Stimulated activated CD4-positive, alpha-beta T cell treated with anti-CD3 and anti-CD28 coated beads, Interleukin-1b, Interleukin-23, amount 100 ng/mL, for 1 hour (primary cell): ENCODE measurements at places on chromosomes 2 and 18.

GRCh38 chr2:235647264-235647663, 153.4 kb downstream of the AGAP1 start:
- no peak for DNase-seq

GRCh38 chr2:205836477-205837221, 154.3 kb downstream of the NRP2 start:
- DNase-seq = no peak

- no peak for DNase-seq
These were observed 5.3 kb downstream of the SAG start for GRCh38 chr2:233312874-233313273.

GRCh38 chr2:102301867-102302362, 9.4 kb upstream of the IL1RL1 start:
- no peak for DNase-seq

DNA sequence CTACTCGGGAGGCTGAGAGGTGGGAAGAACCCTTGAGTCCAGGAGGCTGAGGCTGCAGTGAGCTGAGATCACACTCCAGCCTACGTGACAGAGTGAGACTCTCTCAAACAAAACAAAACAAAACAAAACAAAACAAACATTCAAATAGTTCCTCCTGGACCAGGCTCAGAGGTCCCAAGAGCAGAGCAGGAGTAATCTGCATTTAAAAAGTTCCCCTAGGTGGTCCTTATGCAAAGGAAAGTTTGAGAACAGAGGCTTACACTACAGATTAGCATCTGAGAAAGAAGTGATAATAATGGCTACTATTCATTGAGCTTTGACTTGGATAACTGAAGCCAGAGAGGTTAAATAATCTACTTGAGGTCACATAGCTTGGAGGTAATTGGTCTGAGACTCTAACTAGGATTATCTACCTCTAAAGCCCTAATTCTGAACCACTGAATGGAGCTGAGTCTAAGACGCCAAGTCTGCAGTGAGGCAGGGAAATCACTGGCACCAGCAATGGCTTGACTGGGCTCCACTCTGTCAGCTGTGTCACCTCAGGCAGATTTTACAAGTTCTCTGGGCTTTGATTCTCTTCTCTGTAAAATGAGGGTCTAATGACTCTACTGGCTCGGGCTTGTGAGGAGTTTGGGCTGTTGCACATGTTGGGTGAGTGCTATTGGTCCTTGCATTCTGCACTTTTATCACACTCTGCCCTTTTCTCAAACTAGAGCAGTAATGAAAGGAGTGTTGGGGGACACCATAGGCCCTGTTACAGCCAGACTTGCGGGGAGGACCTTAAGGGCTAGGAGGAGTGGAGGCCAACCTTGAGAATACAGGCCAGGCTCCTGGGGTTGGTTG, 29.2 kb upstream of the DLX2 start:
- no peak for DNase-seq

GRCh38 chr2:229226382-229226781, 44.7 kb downstream of the PID1 start:
- no peak for DNase-seq

- no peak for DNase-seq
These were observed 53.8 kb downstream of the SMAD7 start for GRCh38 chr18:48896875-48897511.

DNA sequence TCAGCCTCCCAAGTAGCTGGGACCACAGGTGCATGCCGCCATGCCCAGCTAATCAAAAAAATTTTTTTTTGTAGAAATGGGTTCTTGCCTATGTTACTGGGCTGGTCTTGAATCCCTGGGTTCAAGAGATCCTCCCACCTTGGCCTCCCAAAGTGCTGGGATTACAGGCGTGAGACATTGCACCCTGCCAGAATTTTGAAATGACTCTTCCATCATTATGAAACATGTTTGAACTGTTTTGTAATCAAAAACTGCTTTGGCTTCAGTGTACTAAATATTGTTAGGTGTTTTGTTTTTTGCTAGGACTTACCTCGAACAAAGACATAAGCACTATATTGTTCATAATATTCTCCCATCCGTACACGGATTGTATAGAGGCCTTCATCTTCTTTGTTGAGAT, 55.8 kb downstream of the MYOM1 start:
- no peak for DNase-seq

GRCh38 chr18:26386002-26386401, 159.8 kb downstream of the TAF4B start:
- no peak for DNase-seq

- DNase-seq = no peak
These were observed 53.4 kb downstream of the CD28 start for GRCh38 chr2:203759690-203760365.

GRCh38 chr18:9221040-9221439, 84.5 kb downstream of the ANKRD12 start:
- DNase-seq = no peak

DNA sequence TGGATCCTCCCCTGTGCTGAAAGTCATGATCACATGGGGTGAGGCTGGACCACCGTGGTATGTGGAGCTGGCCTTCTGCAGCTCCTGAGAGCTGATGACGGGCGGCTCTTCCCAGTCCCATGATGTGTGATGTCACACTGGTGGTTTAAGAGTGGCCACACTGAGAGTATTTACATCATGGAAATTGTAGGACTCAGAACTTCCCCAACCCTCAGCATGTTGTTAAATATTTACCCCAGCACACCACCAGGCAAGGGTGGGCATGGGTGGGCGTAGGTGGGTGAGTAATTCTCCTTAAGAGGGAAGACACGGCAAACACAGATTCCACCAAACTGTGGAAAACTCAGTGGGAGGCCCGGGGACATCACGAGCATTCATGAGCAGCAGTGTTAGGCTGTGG, 106.8 kb downstream of the ALPK2 start:
- no peak for DNase-seq

DNA sequence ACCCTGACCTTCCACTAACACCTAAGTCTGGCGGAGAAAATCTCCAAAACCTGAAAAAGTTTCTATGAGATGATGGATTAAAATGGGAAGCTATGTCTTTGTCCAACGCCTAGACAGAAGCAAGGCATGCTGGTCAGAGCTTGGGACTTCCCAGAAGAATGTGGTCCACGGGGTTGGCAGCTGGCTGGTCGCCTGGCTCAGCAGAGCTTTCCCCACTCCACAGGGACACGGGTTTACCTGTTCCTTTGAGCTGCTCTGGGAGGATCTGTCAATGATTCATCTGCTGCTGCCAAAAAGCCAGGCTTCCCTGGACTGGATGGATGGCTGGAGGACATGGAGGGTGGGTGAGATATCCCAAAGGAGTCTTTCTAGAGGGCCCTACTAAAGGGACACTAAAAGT, 10.8 kb downstream of the MBOAT2 start:
- no peak for DNase-seq

DNA sequence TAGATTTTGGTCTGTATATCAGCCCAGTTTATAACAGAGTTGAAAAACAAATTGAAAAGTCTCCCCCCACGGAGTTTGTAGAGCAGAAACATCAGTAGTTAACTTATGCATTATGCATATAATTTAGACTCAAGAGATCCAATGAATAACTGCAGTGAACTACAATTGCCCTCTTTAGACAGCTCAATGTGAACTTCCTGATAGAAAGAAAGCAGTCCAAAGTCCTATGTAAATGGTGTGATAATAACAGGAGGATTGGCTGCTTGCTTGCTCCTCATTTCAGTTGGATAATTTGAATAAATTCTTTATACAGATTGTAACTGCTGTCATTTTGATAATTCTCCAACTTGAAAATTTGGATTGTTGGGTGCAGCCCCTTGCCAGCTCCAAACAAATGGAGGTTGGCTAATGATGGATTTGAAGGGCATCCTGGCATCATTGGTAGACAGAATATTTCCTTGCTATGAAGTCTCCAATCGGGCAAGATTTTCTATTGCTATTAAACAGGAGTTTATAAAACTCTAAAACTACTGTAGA, 297.1 kb downstream of the ASXL3 start:
- no peak for DNase-seq

DNA sequence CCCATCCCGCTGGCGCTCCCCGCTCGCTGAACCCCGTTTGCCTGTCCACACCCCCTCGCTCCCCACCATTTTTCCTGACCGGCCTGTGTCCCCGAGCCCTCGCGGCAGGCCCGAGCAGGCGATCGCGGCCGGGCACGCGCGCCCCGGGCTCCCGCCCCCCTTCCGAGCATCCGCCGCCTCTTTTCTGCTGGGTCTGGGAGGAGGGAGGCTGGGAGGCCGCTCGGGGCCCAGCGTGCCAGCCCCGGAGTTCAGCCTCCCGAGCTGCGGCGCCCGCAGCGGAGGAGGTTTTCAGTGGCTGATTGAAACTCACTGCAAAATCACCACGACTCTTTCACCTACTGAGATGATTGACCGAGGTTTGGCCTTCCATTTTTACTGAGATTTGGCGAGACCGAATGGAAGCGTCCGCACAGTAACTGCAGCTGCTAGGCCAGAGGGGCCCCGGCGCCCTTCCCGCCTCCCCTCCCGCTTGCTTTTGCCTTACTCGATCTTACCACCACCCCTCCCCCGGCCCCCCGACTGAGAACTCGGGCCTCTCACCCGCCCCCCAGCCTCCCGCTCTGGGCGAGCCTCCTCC, 4.8 kb downstream of the SOX11 start:
- no peak for DNase-seq

- no peak for DNase-seq
These were observed 5.4 kb upstream of the TDRD15 start for GRCh38 chr2:21118302-21118920.

DNA sequence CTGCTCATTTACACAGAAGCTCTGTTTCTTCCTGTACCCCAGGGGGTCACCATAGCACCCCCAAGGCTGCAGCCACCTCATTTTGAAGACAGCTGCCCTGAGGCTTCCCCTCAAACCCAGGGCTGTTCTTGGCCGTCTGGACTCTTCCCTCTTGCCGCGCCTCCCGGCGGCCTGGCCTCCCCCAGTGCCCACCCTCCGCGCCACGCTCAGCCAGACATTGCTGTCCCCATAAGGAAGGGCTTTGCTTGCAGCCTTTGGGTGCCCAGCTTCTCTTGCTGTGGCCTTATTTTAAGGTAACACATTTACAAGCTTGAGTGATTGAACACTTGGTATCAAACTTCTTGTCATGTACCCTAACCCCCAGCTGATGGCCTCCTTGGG, 79.0 kb downstream of the STPG4 start:
- no peak for DNase-seq

DNA sequence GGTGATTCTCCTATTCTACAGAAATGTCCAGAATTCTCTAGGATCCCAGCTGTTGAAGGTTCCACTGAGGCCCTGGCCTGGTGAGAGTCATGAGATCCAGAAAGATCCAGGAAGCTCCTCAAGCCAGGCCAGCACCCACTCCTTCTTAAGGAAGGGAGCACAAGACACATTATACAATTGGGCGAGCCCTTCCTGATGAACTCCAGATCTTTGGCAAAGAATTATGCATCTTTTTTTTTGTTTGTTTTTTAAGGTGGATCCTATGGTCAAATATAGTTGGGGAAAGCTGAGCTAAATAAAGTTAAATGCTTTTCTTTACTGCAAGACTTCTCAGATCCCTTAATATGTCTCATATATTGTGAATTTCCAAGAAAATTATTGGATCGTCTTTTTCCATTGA, 37.0 kb upstream of the LOXHD1 start:
- no peak for DNase-seq

DNA sequence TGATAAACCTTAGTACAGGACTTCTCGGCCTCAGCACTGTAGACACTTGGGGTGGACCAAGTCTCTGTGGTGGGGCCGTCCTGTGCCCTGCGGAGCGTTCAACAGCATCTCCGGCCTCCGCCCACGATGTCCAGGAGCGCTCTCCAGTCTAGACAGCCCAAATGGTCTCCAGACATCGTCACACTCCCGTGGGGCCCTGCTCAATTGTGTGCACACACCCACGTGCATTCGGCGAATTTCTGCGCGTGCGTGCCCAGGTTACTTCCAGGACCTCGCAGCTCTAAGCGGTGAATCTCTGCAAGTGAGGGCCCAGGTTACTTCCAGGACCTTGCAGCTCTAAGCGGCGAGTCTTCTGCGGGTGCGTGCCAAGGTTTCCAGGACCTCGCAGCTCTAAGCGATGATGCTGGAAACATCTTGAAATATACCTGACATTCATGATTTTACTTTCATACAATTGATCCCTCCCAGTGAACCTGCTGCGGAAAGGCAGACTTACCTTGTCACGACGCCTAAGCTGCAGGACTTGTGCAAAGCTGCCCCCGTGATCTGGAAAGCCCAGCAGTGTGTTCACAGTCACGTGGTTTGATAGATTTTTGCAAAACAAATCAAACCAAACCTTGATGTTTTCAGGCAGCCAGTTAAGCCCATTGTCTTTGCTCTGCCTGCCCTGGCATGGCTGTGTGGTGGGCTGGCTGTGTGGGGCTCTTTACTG, 16.1 kb upstream of the OTOS start:
- DNase-seq = no peak

GRCh38 chr2:117953231-117953630, 60.6 kb downstream of the CCDC93 start:
- DNase-seq = no peak

DNA sequence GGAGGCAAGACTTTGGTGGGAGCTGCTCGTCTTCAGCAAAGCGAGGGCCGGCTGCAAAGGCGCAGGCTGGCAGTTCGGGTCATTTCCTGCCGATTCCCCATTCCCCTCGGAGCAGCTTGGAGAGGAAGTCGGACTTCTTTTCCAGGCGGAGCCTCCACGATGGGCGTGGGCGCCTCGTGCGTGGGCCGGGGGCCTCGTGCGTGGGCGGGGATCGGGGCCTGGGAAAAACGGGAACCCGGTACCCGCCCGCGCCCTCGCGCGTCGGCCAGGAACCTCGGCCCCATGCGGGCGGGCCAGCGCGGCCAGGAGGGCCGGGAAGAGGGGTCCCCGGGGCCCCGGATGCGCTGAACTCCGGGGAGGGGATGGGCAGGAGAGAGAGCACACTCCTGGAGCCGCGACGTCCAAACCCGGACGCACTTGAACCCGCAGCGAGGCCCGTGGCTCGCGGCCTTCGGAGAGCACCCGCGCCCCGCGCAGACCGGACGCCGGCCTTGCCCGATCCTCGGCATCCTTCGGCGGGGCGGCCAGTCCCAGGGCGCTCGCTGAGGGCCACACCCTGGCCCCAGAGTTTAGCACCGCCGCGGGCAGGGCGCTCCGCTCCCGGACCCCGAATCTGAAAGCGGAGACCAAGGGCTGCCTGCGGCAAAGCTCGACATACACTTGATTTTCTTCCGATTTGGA, 368.4 kb downstream of the MTX2 start:
- no peak for DNase-seq

DNA sequence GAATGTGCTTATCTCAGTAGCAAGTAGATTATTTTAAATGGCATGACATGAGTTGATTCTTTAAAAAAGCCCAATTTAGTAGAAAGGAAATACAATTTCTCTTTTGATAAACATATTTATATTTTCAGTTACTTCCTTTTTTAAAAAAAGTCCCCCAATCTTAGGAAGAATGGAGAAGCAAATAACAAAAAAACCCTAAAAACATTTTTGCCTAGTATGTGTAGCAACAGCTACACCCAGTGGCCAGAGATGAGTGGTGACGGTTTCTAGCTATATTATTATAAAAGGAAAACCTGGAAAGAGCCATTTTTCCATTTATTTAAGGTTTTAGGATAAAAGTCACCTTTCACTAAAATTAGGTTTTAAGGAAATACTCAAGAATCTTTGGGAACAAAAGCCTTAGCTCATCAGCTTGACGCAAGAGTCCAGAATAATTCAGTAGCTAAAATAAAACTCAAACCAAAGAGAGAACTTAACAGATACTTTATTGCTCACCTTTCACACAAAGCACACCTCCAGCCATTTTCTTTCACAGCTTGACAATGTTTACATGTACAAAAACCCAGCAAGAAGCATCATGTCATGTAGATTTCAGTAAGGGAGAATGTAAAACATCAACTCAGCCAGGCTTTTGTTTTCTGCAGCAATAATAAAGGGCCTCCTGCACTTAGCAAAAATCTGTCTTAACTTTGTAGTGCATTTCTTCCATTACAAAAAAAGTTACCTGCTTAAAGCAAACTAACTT, 15.7 kb downstream of the FAM98A start:
- no peak for DNase-seq

GRCh38 chr2:214649440-214650205, 159.9 kb downstream of the BARD1 start:
- no peak for DNase-seq
